ENCODE measurements at places on chromosomes 13 and 19.
A peak's percentile ranks its signal among the peaks of the same experiment; 100 is the strongest.

DNA sequence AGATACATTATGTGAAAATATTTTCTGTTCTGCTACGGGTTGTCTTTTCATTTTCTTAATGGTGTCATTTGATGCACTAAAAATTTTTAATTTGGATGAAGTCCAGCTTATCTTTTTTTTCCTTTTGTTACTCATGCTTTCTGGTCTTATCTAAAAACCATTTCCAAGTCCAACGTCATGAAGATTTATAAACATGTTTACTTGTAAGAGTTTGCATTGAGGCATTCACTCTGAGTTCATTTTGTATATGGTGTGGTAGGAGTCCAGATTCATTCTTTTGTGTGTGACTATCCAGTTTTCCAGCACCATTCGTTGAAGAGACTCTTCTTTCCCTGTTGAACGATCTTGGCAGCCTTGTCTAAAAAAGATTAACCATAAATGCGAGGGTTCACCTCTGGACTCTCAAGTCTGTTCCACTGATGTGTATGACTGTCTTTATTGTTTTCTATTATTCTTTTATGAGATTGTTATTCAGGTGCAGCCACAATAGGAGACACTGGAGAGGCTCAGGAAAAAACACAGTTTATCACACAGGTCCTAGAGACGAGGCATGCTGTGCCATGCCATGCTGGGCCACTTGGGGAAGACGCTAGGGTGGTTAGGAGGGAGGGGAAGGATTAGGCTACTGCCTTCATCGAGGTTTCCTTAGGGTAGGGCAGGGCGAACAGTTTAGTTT lies 35.0 kb downstream of the NAA16 start:
- DNase-seq = no peak

- no peak for DNase-seq
These were observed 84.3 kb upstream of the UBL3 start for GRCh38 chr13:29934531-29935308.

GRCh38 chr13:42001580-42001979 lies 40.7 kb upstream of the VWA8 start:
- DNase-seq = no peak

- peak; percentile 59 for DNase-seq
These were observed 2.3 kb downstream of the PRKD2 start for GRCh38 chr19:46714444-46715106.

DNA sequence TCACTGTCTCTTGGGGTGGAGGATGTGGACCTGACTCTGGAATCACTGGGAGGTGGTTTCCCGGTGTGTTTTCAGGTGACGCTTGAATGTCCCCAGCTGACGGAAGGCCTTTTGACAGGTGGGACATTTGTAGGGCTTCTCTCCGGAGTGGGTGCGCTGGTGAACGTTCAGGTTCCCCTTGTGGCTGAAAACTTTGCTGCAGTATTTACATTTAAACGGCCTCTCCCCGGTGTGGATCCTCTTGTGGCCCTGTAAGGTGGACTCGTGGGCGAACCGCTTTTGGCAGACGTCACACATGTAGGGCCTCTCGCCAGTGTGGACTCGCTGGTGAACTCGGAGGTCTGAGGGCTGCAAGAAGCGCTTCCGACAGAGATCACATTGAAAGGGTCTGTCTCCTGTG lies 7.8 kb downstream of the ZSCAN5B start:
- no peak for DNase-seq

- no peak for DNase-seq
These were observed 10.3 kb downstream of the TBCB start for GRCh38 chr19:36125557-36125956.

DNA sequence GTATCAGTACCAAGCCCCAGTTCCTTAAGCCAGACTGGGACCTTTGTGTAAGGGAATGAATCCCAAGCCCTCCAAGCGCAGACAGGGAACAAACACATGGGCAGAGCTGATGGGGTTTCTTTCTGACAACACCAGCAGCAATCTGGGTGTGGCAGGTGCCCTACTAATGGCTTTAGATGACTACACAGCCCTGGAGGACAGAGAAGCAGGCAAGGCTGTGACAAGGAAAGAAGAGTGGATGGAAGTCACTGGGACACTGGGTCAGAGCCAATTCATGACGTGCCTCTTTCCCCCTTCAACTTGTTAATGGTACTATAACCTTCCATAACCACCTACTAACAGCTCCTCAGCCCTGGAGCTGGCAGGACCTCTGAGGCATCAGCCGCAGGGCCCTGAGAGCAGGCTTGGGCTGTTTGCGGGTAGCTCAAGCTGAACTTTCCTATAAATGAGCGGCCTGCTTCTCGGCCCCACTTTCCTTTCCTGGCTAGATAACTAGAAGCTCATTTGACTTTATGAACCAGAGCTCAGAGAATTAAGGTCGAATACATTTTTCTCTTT lies 38.9 kb downstream of the RASL11A start:
- no peak for DNase-seq

DNA sequence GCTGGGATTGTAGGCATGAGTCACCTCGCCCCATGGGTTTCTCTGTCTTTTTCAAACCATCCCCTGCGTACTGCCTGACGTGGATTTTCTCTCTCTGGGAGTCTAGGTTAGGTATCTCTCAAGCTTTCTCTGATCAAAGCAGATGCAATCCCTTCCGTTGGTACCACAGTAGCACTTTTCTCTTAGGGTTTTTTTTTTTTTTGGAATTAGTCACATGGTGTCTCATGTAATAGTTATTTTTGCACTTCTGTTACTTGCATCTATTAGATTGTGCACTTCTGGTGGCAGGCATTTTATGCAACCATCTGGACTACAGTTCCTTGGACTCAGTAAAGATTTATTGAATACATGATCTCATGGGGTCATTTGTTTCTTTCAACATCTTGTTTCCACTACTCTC lies 72.1 kb downstream of the GPC6 start:
- DNase-seq = no peak

DNA sequence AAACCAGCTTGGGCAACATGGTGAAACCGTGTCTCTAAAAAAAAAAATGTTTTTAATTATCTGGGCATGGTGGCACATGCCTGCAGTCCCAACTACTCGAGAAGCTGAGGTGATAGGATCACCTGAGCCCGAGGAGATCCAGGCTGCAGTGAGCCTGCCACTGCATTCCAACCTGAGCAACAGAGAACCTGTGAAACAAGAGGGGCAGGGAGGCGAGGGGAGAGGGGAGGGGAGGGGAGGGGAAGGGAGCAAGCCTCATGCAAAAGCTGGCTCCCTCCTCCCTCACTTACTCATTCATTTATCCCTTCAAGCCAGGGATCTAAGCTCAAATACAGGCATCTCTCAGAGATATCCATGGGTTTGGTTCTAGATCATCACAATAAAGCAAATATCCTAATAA lies 8.9 kb downstream of the ATP7B start:
- DNase-seq = no peak

GRCh38 chr13:90618133-90618532 lies 729.4 kb upstream of the MIR17HG start:
- DNase-seq = no peak

DNA sequence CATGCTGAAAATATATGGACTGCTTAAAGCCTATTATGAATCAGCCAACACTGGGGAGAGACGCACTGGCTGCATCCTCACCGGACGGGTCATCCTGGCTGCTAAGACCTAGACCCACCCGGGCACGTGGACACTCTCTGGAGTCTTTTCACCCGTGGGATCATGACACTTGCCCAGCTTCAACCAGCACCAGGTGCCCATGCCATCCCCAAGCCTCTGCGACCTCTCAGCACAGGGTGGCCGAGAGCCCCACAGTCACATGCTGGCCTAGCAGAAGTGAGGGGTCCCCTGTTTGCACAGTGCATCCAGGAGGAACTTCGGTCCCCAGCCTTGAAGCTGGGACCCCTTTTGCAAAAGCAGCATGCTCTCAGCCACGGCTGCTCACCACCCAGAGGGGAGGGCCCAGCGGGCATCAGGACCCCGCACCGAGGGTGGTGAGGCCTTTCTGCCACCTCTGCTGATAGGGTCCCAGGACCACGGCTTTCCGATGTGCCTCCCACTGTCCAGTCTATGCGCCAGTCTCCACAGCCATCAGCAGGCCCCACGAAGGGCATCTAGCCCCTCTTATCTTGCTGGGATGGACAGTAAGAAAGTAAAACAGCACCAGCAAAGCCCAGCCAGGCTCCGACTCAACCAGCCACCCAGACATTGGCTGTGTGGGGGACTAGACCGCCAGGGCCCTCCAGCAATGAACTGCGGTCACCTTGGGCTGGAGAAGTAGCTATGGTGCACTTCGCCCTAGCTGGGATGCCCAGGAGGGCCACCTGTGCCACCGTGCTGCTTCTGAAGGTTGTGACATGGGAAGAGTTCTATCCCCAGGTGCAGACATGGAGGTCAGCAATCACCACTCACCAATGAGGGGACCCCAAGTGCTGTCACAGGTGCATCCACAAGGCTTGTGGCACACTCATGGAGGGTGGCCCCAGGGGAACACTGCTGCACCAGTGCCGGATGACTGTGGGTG lies 73.1 kb downstream of the CEBPG start:
- no peak for DNase-seq
